ENCODE measurements at places on chromosomes 5 and 9. TPM values are rescaled to one million over a fixed set of nuclear protein-coding genes. Genes with fewer than 3 reads are reported as not detected.

GRCh38 chr5:107418071-107418470 lies 252.7 kb downstream of the EFNA5 start:
- peak; percentile 50 for DNase-seq

DNA sequence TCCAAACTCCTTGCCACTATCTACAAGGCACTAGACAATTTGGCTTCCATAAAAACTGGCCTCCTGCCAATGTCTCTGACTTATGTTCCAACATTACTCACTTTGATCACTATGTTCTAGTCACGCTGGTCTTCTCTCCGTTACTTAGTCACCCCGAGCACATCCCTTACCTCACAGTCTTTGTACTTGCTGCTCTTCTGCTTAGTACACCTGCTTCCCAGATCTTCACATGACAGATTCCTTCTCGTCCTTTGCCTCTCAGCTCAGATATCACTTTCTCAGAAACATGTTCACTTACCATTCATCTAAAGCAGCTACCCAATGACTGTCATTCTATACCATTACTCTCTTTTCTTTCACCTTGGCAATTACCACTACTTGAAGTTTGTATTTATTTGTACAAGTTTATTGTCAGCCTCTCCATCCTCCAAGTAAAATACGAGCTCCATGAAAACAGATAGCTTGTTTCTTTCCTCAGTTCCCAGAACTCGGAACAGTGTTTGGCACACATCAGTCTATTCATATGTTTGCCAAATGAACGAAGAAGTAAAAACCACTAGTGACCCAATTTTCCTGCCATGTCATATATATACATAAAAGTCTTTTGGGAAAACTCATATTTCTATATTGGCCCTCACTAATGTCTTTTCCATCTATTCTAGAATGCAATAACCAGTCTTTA lies 5.9 kb upstream of the SLC22A5 start:
- DNase-seq = peak; percentile 50

EGR1 gene
- 5.5 TPM for total RNA-seq

DNA sequence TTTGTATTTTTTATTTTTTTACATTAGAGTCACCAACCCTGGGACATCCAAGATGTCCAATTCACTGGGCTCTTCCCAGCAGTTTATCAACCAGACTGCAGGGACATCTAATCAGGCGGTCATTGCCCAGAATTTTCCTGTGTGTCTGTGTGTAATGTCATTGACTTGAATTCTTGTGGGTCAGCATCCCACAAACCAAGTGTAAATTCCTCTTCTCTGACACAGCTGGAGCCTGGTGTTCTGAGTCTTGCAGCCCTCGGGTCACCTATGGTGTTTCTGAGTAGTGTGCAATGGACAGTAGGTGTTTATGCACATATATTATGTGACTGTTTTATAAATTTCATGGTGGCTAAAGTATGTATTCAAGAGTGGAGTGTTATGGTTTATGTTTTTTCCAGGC lies 815.7 kb downstream of the SEMA5A start:
- DNase-seq = no peak

GRCh38 chr5:91313757-91314673 lies 69.1 kb downstream of the ARRDC3 start:
- DNase-seq = peak; percentile 91

GRCh38 chr9:20984506-20984905 lies 46.9 kb downstream of the HACD4 start:
- no peak for DNase-seq

GRCh38 chr5:125006011-125006685 lies 259.7 kb upstream of the ZNF608 start:
- DNase-seq = peak; percentile 21

DNA sequence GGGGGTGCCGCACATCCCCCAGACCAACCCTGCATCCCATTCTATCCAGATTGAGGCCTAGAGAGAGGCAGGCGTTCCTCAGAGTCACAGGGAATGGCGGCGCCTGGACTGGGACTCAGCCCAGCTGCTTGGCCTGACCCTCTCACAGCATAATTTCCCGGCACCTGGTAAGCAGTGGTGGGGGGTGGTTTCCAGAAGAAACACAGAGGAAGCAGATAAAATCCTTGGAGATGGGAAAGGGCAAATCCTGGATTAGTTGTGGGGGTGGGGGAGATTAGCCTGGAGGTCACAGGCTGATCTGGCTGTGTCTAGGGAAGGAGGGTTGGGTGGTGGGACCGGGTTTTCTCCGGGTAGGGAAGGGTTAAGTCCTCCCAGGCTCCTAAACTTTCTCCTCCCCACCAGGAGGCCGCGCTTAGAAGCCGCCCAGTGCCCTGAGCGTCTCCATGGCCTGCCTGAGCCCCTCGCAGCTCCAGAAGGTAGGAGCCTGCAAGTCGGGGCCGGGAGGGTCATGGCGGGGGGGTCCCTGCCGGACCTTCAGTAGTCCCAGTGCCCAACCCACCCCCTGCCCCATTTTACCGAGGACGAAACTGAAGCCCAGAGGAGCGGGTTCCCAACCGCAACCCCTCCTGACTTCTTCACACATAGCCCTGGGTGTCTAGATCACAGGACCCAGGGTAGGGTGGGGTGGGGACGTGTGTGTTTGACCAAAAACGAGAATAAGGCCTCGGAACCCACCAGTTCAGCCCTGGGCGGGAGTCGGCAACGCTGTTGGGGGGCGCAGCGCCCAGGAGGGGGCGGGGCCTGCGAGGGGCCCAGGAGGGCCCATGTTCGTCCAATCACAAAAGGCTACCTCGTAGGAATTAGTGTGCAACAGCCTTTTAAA lies 1.3 kb downstream of the PHYHD1 start:
- peak; percentile 37 for DNase-seq

DNA sequence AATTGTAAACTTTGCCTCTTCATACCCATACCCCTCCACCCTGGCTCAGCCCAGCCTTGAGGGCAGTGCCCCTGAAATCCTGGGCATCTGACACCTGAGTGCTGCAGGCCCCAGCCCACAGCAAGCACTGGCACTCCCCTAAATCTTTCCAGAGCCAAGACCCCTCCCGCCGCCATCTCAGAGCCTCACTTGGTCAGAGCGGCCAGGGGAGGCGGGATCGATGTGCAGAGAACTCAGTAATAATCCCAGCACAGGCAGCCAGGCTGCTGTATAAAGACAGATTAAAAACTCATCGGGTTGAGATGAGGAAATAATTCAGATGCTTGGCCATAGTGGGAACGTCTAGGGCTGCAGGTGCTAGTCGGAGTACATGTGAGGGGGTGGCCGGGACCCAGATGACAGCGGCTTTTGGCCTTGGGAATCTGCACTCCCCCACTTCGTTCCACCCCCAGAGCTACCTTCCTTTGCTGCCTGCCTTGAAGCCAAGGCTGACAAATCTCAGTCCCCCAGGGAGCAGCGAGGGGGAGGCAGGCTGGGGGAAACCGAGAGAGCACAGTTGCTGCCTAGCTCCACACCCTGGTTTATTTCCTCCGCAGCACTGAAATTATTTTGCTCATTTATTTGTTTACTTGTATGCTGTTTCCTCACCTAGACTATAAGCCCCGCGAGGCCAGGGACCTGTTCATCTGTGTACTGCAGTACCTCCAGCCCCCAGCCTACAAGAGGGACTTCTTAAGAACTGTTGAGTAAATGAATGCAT lies 19.5 kb upstream of the ARAP3 start:
- no peak for DNase-seq

HTR4 gene
- not detected for total RNA-seq

- peak; percentile 93 for DNase-seq
Observed at GRCh38 chr5:149581192-149581861, at the start of gene ARHGEF37. ARHGEF37 (plus strand) TSS chr5:149581498; CDS start chr5:149597770, 16,272 bp downstream.

DNA sequence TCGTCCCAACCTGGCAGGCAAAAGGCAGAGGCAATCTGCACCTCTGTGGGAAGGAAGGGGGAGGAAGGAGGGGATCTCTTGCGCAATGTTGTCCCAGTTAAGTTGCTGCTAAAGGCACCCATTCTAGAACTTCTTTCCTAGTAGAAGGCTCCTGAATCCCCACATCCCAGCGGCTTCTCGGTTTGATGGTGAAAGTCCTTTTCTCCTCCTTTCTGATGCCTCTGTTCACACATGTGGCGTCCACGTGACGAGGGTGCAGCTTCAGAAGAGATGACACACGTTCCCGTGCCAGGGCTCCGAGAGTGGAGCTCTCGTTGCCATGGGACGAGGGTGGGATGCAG lies 96.9 kb upstream of the FCN2 start:
- DNase-seq = no peak

DNA sequence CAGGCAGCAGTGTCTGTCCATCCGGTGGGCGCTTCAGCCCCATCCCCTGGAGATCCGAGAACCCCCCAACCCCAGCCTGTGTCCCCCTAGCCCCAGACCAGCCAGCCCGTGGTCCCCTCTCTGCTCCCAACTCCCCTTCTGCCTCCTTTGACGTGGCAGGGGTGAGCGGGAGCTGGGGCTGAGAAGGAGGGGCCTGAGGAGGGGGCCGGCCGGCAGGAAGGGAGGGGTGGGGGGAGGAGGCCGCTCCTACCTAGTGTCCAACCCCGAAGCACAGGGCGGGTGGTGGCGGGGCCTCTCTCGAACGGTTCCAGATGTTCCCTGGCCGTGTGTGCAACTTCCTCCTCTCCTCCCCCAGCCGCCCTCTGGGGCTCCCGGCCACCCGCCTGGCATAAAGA lies 31.0 kb downstream of the GOLGA2 start:
- DNase-seq = no peak

DNA sequence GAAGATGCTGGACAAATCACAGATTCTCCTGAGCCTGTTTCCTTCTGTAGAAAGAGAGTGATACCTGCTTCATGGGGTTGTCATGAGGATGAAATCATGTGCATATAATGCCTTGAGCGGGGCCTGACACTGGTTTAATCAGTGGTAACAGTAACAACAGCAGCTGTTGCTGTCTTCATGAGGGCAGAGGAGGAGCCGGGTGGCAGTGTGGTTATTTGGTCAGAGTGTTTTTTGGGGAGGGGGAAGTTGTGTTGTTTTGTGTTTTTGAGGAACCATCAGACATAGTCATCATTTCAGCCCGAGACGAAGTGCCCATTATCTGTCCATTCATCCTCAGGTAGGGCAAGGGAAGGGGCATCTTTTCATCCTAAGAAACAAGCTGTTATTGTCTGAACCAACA lies 44.0 kb downstream of the NEURL1B start:
- DNase-seq = no peak

GRCh38 chr5:180606215-180606785 lies 15.0 kb upstream of the SCGB3A1 start:
- no peak for DNase-seq

DNA sequence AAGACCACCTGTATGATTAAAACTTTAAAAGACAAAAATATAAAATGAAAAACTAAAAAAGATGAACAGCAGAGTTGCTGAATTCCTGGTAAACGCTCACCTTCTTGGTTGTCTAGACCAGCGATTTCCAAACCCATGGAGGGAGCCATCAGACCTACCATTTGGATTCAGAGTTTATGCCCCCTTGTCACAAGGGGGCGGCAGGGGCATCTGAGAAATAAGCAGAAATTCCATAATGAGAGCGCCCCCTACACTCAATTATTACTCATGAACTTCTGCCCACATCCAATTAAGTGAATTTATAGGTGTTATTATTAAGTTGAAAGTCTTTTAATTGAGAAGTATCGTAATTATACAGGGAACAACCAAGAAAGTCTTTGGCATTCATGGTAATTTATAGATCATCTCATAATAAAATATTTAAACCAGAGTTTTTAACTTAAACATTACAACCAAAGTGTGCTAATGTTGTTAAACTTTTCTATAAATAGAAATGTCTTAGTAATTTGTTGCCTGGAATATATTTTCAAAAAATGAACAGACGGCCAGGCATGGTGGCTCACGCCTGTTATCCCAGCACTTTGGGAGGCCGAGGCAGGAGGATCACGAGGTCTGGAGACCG lies 35.2 kb upstream of the SPATA31C2 start:
- DNase-seq = peak; percentile 74

- no peak for DNase-seq
Observed at GRCh38 chr5:97563050-97563657, 380.1 kb upstream of the RIOK2 start.

GRCh38 chr9:113361304-113362018 lies 12.1 kb downstream of the BSPRY start:
- DNase-seq = peak; percentile 35

LCN1 gene
- total RNA-seq = not detected

Data from endothelial cell of umbilical vein (primary cell).